Spinal cord (tissue), 10 donors: ENCODE measurements at places on chromosomes 16 and 17.

DNA sequence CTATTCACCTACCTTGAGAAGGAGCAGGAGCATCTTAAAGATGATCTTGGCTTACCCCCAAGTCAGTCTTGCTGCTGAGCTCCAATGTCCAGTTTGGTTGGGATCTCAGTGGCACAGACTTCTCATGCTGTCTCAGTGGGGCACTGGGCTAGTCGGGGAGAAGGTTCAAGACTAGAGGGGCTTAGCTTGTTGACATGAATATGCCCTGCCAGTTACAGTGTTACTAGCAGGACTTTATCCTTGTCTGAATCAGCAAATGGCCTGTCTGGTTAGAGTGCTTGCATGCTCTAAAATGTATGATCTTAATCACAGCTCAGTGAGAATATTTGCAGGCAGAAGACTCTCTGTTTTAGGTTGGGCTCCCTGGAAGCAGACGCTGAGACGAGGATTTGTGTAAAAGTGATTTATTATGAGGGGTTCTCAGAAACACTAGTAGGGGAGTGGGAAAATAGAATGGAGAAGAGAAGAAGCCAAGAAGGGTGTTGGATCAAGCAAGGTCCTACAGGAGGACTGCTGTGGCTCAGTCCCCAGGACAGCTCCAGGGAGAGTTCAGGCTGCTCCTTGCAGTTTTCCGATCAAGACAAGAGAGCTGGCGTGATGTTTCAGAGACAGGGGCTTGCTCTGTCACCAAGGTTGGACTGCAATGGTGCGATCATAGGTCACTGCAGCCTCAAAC is 150.4 kb upstream of the HS3ST2 start:
- no peaks in the 10 kb centered on the region for H3K36me3 ChIP-seq
- no peaks in the 10 kb centered on the region for H3K27me3 ChIP-seq
- no peaks in the 10 kb centered on the region for H3K4me1 ChIP-seq
- H3K27ac ChIP-seq = no peak overlapping the region
- no peak for DNase-seq

- no peaks in the 10 kb centered on the region for H3K36me3 ChIP-seq
- H3K27me3 ChIP-seq = no peaks in the 10 kb centered on the region
- H3K4me3 ChIP-seq = no peak overlapping the region
These were observed 949.7 kb upstream of the RBFOX1 start for GRCh38 chr16:6382924-6383459.

- no peak for DNase-seq
- no peak overlapping the region for H3K27ac ChIP-seq
- H3K4me3 ChIP-seq = no peak overlapping the region
- no peaks in the 10 kb centered on the region for H3K27me3 ChIP-seq
- H3K4me1 ChIP-seq = no peaks in the 10 kb centered on the region
These were observed 20.7 kb upstream of the MYLK3 start for GRCh38 chr16:46768809-46769208.

- no peaks in the 10 kb centered on the region for H3K27me3 ChIP-seq
- peaks cover 2% of the 10 kb centered on the region for H3K36me3 ChIP-seq
- H3K27ac ChIP-seq = no peak overlapping the region
These were observed 52.4 kb upstream of the CDH3 start for GRCh38 chr16:68592466-68593337.

DNA sequence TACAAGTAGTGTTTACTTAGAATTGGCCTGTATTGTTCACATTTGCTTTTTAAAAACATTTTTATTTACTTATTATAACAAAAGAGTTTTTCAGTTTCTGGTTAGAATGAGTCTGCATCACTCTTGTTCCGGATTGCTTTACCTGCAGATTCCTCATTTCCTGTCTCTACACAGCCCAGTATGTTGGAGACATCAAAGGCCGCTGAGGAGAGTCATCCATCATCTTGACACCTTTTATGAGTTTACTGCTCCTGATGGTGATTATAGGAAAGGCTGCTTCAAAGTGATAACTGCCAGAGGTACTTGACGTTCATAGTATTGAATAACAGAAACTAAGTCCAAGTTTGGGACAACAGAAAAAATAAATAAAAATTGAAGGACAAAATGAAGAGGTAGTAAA is 490.5 kb upstream of the CA10 start:
- H3K4me1 ChIP-seq = no peaks in the 10 kb centered on the region
- DNase-seq = no peak
- H3K27ac ChIP-seq = no peak overlapping the region
- no peaks in the 10 kb centered on the region for H3K27me3 ChIP-seq

DNA sequence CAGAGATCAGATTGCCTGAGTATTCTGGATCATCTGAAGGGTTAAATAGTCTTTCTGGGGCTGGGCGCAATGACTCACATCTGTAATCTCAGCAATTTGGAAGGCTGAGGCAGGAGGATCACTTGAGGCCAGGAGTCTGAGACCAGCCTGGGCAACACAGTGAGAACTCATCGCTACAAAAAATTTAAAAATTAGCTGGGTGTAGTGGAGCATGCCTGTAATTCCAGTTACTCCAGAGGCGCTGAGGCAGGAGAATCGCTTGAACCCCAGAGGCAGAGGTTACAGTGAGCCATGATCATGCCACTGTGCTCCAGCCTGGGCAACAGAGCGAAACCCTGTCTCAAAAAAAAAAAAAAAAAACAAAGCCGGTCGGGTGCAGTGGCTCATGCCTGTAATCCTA is 15.7 kb downstream of the MVP start:
- no peaks in the 10 kb centered on the region for H3K27me3 ChIP-seq
- H3K36me3 ChIP-seq = peaks cover 8% of the 10 kb centered on the region
- H3K27ac ChIP-seq = no peak overlapping the region
- DNase-seq = no peak
- H3K4me3 ChIP-seq = no peak overlapping the region
- no peaks in the 10 kb centered on the region for H3K4me1 ChIP-seq

GRCh38 chr17:79952901-79953300 is 82.8 kb downstream of the TBC1D16 start:
- no peaks in the 10 kb centered on the region for H3K27me3 ChIP-seq
- H3K27ac ChIP-seq = peak overlapping the region; percentile 93
- peaks cover 22% of the 10 kb centered on the region for H3K36me3 ChIP-seq
- no peak for DNase-seq

DNA sequence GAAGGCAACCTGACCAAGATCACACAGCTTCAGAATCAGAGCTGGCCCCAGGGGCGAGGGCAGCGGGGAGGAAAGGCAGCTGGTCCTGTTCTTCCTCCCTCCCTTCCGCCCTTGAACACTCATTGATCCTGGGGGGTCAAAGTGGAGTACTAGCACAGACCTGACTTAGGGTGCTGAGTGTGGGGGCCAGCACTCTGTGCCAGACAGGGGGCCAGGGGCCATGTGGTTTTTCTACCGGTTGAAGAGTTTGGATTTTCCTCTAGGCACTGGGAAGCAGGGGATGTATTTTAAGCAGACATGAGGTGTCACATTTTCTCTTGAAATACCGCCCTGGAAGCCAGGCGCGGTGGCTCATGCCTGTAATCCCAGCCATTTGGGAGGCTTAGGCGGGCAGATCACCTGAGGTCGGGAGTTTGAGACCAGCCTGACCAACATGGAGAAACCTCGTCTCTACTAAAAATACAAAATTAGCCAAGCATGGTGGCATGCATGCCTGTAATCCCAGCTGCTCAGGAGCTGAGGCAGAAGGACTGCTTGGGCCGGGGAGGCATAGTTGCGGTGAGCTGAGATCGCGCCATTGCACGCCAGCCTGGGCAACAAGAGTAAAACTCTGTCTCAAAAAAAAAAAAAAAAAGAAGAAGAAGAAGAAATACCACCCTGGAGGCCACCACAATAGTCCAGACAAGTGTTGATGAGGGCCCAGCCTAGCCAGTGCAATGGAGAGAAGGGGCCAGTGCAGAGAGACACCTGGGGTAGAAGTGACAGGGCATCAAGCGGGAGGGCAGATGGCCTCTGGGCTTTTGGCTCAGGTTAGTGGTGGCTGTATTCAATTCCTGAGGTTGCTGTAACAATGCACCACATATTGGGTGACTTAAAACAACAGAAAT is 15.3 kb downstream of the OSBPL7 start:
- peaks cover 2% of the 10 kb centered on the region for H3K4me1 ChIP-seq
- peaks cover 3% of the 10 kb centered on the region for H3K27me3 ChIP-seq
